ENCODE measurements at places on chromosomes 1 and 21.

DNA sequence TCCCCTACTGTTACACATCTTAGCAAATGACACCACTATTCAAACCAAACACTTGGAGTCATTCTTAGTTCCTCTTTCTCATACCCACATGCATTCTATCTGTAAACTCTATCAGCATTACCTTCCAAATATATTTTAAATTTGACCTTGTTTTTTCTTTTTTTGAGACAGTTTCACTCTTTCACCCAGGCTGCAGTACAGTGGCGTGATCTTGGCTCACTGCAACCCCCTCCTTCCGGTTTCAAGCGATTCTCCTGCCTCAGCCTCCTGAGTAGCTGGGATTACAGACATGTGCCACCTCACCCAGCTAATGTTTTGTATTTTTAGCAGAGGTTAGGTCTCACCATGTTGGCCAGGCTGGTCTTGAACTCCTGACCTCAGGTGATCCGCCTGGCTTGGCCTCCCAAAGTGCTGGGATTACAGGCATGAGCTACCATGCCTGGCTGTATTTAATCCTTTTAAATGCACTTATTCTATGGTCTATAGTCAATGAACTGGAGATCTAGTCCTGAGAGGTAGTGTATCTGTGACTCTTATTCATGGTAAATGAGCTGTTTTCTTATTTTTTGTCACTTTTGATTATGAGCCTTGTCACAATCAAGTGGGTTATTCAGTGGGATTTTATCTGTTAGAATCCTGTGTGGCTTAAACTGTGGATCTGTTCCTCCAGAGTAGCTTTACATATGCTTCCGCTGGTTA is 73.1 kb downstream of the GATAD2B start:
- DNase-seq, result peak; percentile 7

DNA sequence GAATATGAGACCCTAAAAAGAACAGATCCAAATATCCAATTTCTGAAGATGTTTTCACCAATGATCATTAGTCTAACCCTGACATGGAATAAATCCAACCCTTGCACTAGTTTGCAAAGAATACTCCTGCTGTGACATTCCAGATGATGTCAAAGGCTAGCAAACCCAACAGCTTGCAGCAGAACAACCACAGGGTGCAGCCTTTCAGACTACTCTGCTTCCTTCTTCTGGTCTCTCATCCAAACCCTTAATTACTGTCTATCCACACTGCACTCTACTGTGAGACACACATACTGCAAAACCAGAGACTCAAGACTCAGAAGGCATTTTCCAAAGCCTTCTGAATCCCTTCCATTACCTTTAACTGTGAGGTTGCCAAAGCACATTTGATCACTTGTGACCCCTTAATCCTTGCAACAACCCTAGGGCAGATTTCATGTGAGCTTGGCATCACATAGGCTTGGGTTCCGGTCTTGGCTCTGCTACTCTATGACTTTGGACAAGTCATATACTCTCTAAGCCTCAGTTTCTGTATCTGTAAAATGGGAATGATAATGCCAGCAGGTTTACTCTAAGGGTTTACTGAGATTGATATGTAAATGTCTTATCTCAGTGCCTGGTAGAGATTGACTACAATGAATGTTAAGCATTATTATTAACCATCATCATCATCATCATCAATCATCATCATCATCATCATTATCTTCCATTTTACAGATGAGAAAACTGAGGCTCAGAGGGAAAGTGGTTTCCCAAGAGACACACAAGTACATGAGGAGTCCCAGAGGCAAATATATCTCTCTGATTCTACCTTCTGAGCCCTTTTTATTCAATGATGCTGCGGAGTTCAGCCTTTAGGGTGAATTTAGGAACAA is 94.5 kb downstream of the SYF2 start:
- no peak for DNase-seq

- no peak for DNase-seq
Measured at GRCh38 chr21:45219517-45219916, 68.2 kb downstream of the POFUT2 start.

- peak; percentile 55 for DNase-seq
Measured at GRCh38 chr1:224623743-224624333, 7.7 kb downstream of the CNIH3 start.

GRCh38 chr1:160666079-160666442 is 19.2 kb upstream of the SLAMF1 start:
- no peak for DNase-seq

DNA sequence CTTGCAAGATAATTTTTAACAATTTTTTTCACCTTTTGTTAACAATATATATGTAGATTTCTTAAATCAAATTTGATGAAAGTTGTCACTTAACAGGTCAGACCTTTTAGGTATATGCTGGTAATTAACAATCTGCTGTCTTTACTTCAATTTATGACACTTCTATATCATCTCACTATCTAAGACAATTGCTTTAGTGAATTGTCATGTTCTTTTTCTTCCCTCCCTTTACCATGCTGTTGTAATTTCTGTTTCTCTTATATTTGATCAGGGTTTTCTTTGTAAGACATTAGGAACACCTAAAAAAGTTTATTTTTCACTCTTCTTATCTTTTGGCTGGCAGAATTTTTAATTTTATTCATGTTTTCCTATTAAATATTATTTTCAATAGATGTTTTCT is 2.0 kb downstream of the IFI16 start:
- DNase-seq, result no peak

- DNase-seq, result no peak
Measured at GRCh38 chr1:199546323-199546722, 481.2 kb upstream of the NR5A2 start.

DNA sequence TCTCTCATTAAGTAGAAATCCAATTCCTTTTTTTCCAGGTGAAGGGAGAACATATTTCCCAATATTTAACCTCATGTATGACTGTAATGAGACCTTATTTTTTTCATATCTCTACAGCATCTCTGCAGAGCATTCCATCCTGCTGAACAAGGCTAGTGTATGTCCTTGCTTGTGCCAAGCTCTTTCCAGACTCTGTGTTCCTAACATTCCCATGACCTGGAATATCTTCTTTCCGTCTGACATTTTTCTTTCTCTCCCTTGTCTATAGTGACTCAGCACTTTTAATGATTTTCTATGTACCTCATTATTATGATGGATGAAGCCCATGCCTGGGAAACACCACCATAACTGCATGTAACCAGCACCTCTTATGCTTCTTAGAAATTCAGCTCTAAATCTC is 278.3 kb upstream of the NRIP1 start:
- DNase-seq, result no peak

DNA sequence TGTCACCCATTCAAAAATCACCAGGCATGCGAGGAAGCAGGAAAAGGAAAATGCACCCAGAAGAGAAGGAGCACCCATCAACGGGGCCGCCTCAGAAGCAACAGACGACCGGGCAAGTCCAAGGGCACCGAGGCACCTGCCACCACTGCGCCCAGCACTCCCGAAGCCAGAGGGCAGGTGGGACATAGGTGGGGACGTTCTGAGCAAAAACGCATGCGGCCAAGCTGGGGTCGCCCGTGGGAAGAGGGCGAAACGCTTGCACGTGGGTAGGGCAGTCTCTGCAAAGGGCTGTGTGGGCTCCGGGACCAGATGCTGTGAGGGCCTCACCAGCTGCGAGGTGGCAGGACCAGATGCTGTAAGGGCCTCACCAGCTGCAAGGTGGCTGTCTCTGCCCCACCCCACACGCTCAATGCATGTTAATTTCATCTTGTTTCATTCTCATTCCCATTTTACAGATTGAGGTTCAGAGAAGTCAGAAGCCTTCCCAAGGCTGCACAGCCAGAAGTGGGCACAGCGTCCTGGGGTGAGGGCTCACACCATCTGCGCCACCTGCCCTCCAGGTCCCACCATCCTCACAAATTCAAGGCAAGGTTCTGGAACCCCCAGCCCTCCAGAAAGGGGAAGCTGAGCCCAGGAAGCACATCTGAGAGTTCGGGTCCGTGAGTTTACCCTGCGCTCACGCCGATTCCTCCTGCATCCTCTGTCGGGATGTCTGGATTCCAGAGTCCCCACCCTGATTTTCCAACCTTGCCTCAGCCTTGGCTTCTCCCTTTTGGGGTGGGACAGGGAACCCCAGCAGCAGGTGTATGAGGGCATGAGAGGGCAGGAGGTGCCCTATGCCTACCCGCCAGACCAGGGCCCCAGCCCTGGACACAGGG is 8.2 kb upstream of the SAMD11 start:
- no peak for DNase-seq

GRCh38 chr21:36741506-36741905 is 42.6 kb downstream of the SIM2 start:
- no peak for DNase-seq

- no peak for DNase-seq
Measured at GRCh38 chr1:89854140-89854539, 33.3 kb downstream of the LRRC8D start.

GRCh38 chr1:50080904-50081586 is 27.7 kb upstream of the ELAVL4 start:
- no peak for DNase-seq

- DNase-seq, result no peak
Measured at GRCh38 chr21:31663584-31664249, 4.2 kb downstream of the SOD1 start.

DNA sequence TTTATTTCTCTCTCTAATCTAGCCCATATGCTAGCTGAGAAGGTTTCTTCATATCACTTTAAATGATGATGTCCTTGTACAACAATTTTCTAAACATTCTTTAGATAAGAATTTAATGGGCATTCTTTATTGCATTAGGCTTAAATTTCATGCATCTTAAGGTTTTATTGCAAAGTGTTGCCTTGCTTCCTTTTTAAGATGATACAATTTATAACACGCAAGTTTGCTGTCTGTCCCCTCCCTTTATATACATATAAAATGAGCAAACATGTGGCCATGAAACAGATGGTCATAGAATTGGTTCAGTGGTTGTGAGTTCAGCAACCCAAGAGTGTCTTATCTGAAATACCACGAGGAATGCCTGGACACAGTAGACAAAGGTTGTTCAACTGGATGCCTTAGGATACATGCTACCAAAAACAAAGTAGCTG is 12.1 kb downstream of the NBPF3 start:
- DNase-seq, result no peak

- no peak for DNase-seq
Measured at GRCh38 chr1:246338546-246338945, 168.5 kb downstream of the SMYD3 start.

DNA sequence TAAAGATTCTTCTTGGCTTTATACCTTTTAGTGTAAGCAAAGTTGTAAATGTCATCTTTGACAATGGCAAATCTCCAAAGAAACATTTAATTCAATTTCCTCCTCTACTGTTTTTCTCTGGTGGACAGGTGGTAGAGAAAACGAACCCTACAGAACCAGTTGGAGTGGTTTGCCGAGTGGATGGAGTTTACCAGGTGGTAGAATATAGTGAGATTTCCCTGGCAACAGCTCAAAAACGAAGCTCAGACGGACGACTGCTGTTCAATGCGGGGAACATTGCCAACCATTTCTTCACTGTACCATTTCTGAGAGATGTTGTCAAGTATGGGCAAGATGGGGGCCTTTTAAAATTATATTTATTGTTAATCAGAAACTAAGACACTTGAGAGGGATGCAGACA is 25.8 kb downstream of the UAP1 start:
- DNase-seq, result no peak

- DNase-seq, result no peak
Measured at GRCh38 chr1:85579622-85580021, 939 bp upstream of the CCN1 start.

DNA sequence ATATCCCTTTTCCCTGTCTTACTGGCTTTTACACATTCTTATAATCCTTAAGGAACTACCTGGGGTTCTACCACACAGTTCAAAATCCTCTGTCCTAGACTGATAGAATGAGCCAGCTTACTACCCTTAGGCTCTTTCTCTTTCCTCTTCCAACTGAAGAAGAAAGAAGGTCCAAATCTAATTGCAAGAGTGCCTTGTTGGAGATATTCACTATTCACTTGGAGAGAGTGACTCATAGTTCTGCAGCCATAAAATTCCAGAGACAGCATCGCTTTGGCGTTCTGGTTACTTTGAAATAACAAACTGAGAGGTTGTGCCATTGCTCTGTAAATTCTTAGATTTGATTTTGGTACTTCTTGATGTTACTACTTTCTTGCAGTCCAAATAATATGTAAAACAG is 4.2 kb downstream of the CADM3 start:
- DNase-seq, result no peak

DNA sequence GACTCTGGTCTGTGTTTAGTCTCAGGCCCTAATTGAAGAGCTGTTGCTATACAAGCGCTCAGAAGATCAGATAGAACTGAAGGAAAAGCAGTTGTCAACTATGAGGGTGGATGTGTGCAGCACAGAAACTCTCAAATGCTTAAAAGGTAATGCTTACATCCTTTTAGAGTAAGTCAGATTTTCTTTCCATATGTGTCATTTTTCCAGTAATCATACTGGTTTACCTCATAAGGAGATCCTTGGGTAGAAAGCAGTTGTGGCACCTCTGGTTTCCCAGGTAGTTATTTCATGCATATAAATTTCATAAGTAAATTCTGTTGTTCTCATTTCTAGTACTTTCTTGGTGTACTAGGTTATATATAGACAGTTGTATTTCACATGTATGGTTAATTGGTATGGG is 43.0 kb upstream of the TARS2 start:
- DNase-seq, result no peak

DNA sequence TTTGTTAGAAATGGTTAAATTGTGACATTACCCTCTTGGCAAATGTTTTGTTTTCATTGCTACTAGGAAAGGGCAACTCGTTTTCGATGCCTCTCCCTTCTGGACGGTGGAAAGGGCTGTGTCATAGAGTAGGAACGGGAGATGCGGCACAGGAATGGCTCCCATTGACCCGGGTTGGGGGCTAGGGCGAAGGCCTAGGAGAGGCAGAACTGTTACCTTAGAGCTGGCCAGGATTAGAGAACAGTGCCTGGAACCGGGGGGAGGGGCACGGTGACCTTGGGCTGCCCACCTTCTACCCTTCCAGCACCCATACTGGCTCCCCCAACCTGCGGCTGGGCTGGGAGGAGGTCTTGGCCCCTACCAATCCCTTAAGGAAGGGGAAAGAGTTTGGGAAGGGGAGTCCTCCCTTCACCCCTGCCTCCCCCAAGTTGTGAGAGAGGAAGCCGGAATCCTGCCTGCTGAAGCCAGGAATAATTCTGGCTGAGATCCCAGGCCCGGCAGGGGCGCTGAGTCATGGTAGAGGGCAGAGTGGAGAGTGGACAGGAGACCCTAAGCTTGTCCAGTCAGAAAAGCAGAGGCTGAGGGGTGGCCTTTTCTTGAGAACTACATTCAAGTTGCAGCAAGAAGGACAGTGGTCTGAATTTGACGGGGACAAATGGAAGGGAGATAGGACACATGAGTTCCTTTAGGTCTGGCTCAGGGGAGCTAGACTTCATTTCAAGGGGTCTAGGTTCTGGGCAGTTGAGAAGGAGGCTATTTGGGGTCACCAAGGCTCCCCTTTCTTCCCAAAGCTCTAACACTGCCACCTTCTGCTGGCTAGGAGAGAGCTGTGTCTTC is 8.2 kb downstream of the LMNA start:
- DNase-seq, result no peak

Data from stimulated activated CD4-positive, alpha-beta T cell treated with anti-CD3 and anti-CD28 coated beads, Interleukin-15, amount 100 ng/mL, for 48 hours (primary cell).